Stromal cell of bone marrow (primary cell): ENCODE measurements at places on chromosomes 1 and 21.

DNA sequence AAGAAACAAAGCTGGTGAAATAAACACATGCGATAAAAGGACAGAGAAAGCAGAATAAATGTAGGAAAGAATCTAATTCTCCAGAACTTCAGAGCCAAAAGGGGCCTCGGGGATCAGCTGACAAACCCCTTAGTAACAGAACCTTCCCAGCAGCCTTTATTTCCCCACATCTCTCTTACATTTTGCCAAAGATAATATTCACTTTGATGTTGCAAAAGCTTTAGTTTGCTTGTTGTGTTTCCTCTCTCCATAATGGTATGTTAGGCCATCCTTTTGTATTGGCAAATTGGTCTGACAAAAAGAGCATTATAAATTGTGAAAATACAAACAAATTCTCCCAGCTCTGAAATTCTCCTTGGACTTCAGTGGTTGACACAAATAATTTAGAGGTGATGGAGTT lies 54.9 kb downstream of the OPTC start:
- peak; percentile 70 for DNase-seq

DNA sequence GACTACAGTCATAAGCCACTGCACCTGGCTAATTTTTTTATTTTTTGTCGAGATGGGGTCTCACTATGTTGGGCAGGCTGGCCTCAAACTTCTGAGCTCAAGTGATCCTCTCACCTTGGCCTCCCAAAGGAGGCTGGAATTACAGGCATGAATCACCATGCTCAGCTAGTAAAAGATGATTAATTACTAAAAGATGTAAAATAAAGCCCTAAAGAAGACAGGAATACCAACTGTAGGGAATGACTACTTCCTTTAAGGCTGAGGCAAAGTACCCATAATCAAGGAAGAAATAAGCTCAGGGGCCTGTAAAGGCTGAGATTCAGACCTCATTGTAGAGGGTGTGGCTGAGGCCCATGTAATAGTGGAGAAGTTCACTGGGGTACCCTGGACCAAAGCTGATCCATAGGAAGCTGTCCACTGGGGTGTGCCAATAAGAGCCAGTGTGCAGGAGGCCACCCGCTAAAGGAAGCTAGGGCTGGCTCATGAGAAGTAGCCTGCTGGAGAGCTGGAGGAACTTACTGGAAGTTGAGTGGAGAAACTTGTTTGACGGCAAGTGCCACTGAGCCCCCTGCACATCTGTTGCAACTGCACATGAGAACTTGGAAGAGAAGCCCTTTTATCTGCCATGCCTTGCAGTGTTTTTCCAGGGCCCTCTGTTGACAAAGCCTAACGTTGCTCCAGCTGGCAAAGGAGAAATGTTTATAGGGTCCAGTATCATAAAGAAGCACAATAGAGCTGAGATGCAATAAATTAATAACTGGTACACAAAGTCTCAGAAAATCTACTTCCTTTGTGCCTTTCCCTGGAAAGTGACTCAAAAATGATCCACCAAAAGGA lies 17.8 kb upstream of the SERTAD4 start:
- DNase-seq, result no peak

DNA sequence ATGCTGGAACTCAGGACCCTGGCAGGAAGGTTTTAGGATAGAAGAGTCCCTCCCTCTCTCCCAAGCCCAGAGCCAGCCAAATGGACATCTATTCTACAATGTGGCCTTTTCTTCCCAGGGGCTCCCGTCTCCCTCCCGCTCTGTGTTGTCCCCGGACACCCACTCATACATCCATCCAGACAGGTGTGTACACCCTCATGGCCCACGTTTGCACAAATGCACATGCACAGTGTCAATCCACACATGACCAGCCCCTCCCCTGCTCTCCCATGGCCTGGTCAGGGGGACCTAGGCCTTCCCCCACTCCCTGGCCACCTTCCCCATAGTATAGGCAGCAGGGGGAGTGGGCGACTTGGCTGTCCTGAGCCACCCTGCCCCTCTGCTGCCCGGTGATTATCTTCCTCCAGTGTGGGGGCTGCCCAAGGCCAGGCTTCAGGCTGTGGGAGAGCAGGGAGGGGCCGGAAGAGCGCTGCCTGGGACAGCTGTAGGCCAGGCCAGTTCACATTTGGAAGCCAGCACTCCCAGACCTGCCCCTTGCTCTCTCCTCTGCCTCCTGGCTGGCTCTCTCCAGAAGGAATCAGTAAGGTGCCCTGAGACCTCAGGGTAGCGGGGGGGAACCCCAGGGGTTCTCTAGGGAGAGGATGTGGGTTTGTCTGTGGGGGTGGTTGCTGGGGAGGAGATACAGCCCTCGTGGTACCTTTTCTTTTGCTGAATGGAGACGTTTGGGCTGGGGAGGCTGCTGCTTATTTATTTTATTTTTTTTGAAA lies 4.1 kb upstream of the PTPN7 start:
- no peak for DNase-seq

DNA sequence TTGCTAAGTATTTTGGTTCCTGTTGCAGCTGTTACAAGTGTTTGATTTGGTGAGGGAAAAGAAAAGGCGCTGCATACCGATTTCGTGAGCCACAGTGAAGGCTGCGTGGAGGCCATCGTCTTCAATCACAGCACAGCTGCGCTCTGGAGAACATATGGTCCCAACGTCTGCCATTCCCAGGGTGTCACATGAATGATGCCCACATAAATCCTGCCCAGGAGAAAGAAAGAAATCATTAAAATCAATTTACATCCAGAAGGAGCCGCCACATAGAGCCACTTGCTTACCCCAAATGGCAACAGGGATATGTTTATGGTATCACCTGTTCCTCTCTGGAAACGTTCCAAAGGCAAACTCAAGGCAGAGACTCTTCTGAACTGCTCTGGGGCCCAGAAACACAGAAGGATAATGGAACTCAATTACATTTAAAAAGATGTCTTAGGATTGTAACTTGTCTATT lies 12.2 kb downstream of the ADAMTS5 start:
- no peak for DNase-seq

DNA sequence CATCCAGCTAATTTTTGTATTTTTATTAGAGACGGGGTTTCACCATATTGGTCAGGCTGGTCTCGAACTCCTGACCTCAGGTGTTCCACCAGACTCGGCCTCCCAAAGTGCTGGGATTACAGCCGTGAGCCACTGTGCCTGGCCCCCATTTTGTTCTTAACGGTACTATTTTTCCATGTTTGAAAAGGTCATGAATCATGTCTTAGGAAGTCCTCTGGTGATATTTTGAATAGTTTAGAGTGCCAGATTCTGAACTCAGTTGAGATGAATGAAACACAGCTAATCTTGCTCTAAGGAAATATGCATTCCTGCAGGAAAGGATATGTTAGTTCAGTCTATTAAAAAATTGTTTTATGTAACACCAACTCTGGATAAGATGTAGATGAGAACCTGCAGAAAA lies 62.6 kb upstream of the ATP2B4 start:
- DNase-seq, result no peak

DNA sequence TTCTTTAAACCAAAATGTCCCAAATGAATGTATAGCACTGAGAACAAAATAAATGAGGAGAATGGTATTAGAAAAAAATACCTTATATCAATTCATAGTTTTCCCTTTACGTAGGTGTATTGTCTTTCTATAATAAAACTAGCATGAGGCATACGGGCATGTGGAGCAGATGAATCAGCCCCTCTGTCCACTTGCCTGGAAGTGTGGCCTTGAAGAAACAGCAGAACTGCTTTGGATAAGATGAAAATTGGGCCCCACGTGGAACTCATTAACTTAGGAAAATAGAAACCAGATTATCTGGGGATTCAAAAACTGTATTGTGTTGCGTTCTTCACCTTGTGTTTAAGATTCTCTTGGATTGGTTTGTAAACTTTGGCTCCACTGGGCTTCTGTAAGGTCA lies 356.8 kb upstream of the B3GALT2 start:
- peak; percentile 1 for DNase-seq

- no peak for DNase-seq
Measured at GRCh38 chr1:208045463-208046260, 134.7 kb upstream of the CD34 start.

GRCh38 chr1:182383934-182384333 lies 7.7 kb downstream of the GLUL start:
- DNase-seq, result no peak

DNA sequence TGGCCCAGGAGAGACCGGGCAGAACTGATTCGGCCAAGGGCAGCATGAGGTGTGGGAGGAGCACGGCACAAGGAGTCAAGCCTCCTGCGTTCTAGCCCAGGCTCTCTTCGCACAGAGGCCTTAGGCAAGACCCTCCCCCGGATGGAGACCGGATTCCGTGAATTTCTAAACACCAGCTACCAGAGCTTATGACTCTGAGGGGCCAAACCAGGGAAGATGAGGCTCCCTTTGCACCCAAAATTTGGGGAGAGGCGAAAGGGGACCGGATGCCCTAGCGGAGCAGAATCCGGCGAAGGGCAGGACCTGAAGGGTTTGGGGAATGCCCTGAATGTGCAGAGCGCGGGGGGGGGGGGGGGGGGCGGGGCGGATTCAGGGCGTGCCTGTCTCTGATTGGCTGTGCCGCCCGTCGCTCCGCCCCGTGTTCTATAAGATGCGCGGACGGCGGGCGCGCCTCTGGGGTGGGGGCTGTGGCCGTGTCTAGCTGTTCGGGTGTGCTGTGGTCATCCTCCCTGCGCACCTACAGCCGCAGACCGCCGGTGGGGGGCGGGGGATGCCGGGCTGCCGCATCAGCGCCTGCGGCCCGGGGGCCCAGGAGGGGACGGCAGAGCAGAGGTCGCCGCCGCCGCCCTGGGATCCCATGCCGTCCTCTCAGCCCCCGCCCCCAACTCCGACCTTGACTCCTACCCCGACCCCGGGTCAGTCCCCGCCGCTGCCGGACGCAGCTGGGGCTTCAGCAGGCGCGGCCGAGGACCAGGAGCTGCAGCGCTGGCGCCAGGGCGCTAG lies at the start of gene TRNP1:
TSS of gene TRNP1 (plus strand) at position 456 of the 783 bp plus-strand sequence. CDS start at position 551, 95 bp downstream.
- no peak for DNase-seq

DNA sequence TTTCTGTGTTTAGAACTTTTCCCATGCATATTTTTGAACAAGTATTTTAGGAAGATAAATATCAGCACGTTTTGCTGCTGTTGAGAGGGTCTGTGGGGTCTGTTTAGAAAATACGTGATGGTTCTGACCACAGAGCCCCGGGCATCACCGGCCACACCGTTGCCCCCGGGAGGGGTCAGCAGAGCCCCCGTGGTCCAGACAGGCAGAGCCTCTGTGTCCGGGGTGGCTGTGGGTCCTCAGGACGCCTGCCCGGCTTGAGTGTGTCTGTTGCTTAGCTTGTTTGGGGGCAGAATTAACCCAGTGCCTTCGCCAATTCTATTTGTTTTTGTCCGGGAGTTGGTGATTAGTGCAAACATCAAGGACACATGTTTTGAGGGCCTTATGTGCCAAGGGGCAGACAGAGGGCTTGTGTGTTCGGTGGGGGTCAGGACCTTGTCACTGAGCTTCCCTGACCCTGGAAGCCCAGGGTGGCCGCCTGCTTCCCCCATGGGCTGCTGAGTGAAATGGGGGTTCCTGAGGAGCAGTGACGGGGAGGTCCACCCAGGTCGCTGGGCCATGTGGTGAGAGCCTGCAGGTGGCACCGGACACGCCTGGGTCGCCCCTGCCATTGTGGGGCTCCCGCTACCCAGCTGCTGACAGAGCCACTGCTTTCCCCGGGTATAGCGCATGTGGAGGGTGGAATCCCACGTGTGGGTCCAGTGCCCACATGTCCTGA lies 122.2 kb downstream of the SIK1 start:
- DNase-seq, result no peak

- DNase-seq, result no peak
Measured at GRCh38 chr1:181918880-181919525, 142.5 kb downstream of the ZNF648 start.

DNA sequence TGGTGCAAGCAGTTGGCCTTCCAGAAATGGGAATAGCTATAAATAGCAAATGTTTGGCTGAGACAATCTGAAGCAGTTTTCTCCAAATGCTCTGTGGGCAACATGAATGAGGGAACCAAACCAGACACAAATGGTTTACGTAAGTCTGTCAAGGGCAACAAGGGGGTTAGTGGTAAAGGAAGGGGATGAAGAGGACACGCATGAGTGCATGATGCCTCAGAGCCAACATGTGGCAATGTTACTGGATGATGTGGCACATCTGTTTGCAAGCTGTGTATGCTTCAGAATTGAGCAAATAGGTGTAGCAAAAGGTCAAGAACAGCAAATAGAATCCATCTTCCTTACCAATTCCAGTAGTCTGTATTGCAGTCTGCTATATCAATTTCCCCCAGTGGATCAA lies 76.3 kb upstream of the LMO4 start:
- peak; percentile 6 for DNase-seq

DNA sequence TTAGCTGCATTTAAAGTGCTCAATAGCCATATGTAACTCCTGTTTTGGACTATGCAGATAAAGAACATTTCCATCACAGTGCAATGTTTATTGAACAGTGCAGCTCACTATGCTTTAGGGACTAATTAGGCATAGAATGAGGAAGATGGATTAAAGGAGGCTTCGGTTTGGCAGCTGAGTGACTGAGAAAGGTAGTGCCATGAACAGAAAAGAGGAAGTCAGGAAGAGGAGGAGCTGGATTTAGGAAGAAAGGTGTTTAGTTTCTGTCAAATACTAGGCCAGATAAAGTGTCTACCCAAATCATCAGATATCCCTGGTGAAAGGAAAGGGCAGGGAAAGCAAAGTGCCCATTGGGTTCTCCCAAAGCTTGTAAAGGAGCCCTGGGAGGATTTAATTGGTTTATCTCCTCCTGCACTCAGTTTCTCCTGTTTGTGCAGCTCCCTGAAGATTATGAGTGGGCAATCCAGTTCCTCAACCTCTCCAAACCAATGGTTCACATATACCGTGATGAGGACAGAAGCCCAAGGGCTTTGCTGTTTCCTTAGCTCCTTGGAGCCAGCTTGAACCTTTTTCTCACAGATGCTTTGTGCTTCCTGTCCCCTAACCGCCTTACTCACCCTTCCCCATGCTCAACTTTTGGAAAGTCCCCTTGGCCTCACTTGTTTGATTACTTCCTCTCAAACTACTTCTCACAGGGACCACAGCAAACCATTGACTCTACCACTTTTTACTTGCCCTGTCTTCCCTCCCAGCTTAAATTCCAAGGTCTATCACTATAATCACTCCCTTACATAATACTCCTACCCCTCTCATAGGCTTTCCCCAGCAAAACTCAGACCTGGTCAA lies 3.5 kb upstream of the RAP1A start:
- DNase-seq, result no peak

- no peak for DNase-seq
Measured at GRCh38 chr1:209736490-209737117, 19.2 kb upstream of the TRAF3IP3 start.

DNA sequence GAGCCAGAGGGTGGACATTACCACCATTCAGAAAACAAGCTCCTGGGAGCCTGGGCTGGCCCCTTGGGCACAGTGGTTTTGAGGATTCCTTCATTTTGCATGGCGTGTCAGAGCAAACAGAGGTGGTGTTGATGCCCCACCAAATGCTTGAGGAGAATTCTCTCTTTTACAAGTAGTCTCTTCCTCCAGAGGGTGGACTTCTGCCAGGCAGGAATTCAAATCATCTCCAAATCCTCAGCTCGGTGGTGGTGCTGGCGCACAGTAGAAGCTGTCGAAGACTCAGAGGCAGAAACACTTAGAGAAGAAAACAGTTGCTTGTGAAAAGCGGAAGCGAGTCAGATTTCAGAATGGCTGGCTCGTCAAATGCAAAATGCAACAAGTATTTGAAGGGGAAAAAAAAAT lies 3.4 kb upstream of the CHI3L1 start:
- DNase-seq, result peak; percentile 53
